Effector CD4-positive, alpha-beta T cell (primary cell): ENCODE measurements at places on chromosomes 16 and 17.
A peak's percentile ranks its signal among the peaks of the same experiment; 100 is the strongest.

DNA sequence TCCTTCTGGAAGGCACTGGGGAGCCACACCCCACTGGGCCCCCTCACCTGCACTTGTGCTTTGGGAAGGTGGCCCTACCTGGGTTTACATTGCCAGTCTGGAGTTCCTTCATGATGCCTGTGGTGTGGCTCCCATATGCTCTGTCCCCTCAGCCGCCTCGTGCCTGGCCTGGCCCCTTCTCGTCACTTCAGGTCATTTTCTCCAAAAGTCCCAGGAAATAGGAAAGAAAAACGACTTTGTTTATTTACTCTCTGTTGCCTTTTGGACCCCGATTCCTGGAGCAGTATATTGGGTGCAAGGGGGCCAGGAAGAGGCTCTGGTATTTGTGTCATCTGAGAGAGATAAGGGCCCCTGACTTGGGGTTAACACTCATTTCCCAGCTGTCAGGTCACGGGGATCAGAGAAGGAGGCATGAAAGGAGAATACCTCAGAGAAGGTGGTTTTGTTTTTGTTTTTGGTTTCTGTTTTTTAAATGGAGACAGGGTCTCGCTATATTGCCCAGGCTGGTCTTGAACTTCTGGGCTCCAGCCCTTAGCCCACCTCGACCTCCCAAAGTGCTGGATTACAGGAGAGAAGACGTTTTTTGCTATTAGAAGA lies 4.7 kb downstream of the SOCS3 start:
- DNase-seq = peak; percentile 40

DNA sequence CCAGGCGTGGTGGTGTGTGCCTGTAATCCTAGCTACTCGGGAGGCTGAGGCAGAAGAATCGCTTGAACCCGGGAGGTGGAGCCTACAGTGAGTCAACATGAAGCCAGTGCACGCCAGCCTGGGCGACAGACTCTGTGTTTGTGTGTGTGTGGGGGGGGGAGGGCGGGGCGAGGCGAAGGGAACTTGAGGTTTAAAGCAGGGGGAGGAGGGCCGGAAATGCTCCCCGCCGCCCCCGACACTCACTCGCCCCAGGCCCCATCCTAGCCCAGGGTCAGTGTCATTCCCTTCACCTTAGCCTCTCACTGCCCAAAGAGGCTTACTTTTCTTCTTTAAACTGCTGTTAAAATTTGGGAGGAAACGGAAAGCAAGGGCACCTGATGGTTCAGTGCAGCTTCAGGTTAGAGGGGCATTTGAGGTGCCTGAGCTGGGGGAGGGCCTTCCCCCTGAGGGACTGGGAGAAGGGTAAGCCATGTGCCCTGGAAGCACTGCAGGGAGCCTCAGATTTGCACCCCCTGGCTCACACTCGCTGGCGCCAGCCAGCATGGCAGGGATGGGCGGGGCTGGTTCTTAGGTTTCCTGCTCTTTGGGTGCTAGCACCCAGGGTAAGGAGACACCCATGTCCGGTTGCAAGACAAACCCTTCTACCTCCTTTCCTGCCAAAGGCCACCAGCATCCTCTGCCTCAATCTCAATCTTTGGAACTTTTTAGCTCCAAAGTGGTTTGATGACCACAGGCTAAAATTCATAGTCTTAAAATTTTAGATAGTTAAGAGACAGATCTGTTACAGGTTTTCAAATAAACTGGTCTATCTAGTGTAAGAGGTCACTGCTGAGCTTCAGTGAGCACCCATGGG lies 2.2 kb upstream of the LIMD2 start:
- peak; percentile 73 for DNase-seq

- DNase-seq = no peak
These were observed 74.4 kb upstream of the TRAP1 start for GRCh38 chr16:3791701-3792100.

GRCh38 chr16:85750827-85751697 lies at the start of gene C16orf74:
Gene C16orf74, minus strand, starts transcription at chr16:85751096. Its CDS starts 15,879 bp downstream, at chr16:85735217.
- DNase-seq = no peak
